ENCODE measurements at places on chromosomes 3 and 15. TPM values are rescaled to one million over a fixed set of nuclear protein-coding genes. Genes with fewer than 3 reads are reported as not detected.

- no peak for DNase-seq
Observed at GRCh38 chr3:27596921-27597320, 112.7 kb upstream of the SLC4A7 start.

- DNase-seq, result no peak
Observed at GRCh38 chr3:188797045-188797444, 374.7 kb upstream of the TPRG1 start.

GRCh38 chr3:36679384-36680200, 84.8 kb downstream of the DCLK3 start:
- DNase-seq, result no peak

GRCh38 chr3:19749448-19750017, 184.5 kb downstream of the EFHB start:
- DNase-seq, result no peak

- no peak for DNase-seq
Observed at GRCh38 chr15:94306700-94307650, 75.6 kb downstream of the MCTP2 start.

DNA sequence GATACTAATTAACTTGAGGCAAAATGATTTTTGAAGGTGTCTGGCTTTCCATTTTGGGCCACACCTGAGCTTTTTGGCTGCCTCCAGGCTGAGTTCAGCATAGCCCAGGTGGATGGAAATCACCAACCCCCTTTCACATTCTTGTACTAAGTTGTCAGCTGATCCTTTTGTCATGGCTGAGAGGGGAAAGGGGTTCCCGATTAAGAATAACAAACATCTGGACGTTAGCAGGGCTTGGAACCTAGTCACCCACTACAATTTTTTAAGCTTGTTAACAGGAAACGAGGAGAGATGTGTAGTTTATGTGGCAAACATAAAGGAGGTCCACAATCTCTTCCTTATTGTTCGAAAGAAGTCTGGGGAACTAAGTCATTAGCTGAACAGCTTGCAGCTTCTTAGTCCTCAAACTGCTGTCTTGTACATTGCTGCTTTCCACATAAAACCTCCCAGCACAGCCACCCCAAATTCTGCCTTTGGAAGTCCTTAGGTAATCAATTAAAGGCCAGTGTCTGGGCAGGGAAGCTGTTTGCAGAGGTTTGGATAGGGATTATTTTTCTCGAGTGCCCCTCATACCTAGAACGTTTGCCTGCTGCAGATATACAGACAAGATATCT, 5.0 kb downstream of the NR2F2 start:
- DNase-seq, result no peak

DNA sequence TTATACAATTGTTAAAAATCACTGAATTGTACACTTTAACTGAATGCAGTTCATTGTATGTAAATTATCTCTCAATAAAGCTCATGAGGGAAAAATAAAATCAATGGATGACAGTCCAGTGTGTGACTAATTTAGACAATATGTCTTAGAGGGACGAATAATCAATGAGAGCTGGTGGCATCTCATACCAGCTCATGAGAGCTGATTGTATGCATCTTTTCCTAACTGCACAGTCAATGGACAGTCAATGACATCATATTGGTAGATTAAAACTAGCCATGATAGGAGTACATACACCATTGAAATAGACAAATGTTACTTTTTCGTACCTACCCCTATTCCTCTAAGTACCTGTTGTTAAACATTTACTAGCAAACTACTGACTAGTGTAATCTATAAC, 946.1 kb downstream of the SQOR start:
- no peak for DNase-seq

DNA sequence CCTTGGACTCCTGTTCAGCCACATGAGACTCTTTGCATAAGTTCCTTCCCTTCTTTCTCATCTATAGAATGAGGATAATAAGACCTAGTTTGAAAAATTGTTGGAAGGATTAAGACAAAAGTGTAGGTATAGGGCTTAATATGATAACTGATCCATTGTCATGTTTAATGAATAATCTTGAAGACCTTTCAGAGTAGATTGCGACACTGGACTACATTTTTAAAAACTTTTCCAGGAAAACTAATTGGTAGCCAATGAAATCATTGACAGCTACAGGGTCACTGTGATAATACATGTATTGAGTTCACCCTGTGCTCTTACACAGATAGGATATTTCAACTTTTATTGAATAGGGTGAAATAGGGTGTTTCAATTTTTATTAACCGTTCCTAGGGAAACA, 78.5 kb upstream of the FBN1 start:
- DNase-seq, result no peak

- DNase-seq, result no peak
Observed at GRCh38 chr3:42067326-42067725, 23.8 kb upstream of the TRAK1 start.

DNA sequence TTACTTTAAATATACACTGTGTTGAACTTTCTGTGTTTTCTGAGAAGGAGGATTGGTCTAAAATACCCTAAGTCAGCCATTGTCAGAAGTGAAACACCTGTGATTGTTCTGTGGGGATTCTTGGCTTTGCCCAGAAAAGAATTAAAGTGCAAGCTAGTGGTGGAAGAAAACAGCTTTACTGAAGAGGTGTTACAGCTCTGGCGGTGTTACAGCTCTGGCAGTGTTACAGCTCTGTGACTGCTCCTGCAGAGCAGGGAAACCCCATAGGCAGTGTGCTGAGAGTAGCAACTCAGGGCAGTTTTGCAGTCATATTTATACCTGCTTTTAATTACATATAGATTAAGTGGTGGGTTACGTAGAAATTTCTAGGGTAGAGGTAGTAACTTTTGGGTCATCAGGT, 66.6 kb downstream of the C3orf20 start:
- DNase-seq, result no peak

Gene ZBTB47
- total RNA-seq, result 82.3 TPM

Gene MAP6D1
- total RNA-seq, result 3.0 TPM

Gene SLC7A14
- not detected for total RNA-seq

Gene HIGD2B
- total RNA-seq, result not detected

Gene PLCB2
- 7.7 TPM for total RNA-seq

Measured in Right ventricle myocardium superior (tissue), 1 donor.